HepG2 (cell line): ENCODE measurements at places on chromosomes 2 and 18. TPM values are rescaled to one million over a fixed set of nuclear protein-coding genes. Genes with fewer than 3 reads are reported as not detected.

Gene HSBP1L1
- total RNA-seq = 15.3 and 22.6 TPM in 2 replicates

Gene SAG
- total RNA-seq = not detected in 2 replicates

Gene PROM2
- not detected in 2 replicates for total RNA-seq

Gene ADD2
- total RNA-seq = 0.13 TPM in 1 of 2 replicates, not detected in the other

Gene POLE4
- total RNA-seq = 106 and 143 TPM in 2 replicates

Gene HOXD12
- total RNA-seq = not detected in 2 replicates

Gene KLHL14
- 41.8 and 55.3 TPM in 2 replicates for total RNA-seq

Gene MC2R
- total RNA-seq = not detected in 2 replicates

Gene EDAR
- total RNA-seq = not detected in 2 replicates

Gene OSR1
- total RNA-seq = 0.81 and 1.1 TPM in 2 replicates

Gene NEU4
- total RNA-seq = 104 and 107 TPM in 2 replicates

Gene KYNU
- total RNA-seq = 68.6 and 98.2 TPM in 2 replicates

Gene TP53I3
- 44.1 and 48.2 TPM in 2 replicates for total RNA-seq

Gene UBR3
- 28.0 and 31.6 TPM in 2 replicates for total RNA-seq

Gene SRD5A2
- not detected in 2 replicates for total RNA-seq

Gene SCYGR1
- total RNA-seq = not detected in 2 replicates

Gene NXPH2
- not detected in 2 replicates for total RNA-seq

Gene SERPINB13
- total RNA-seq = not detected in 2 replicates

Gene NT5C1B
- total RNA-seq = not detected in 2 replicates

Gene CCDC85A
- not detected in 2 replicates for total RNA-seq

Gene POTEJ
- total RNA-seq = 0.04 TPM in 1 of 2 replicates, not detected in the other

Gene PPP1R1C
- 1.5 and 2.4 TPM in 2 replicates for total RNA-seq

Gene LCT
- total RNA-seq = not detected in 2 replicates

Gene SDC1
- total RNA-seq = 47.5 and 119 TPM in 2 replicates

Gene SMC6
- total RNA-seq = 55.3 and 69.4 TPM in 2 replicates

Gene SKOR2
- not detected in 2 replicates for total RNA-seq

Gene PROC
- total RNA-seq = 52.1 and 134 TPM in 2 replicates

Gene RBM44
- total RNA-seq = 0.13 and 0.15 TPM in 2 replicates

Gene CTAGE1
- 0.02 TPM in 1 of 2 replicates, not detected in the other for total RNA-seq

Gene CDH2
- total RNA-seq = 14.6 and 18.6 TPM in 2 replicates

Gene GREB1
- 61.2 and 64.2 TPM in 2 replicates for total RNA-seq

Gene PXDN
- total RNA-seq = not detected in 2 replicates

Gene ASXL3
- not detected in 2 replicates for total RNA-seq

Gene ANXA4
- total RNA-seq = 155 and 237 TPM in 2 replicates

Gene ACMSD
- total RNA-seq = not detected in 2 replicates

Gene SPEG
- total RNA-seq = 0.18 TPM in 1 of 2 replicates, not detected in the other

Gene FAM237A
- total RNA-seq = not detected in 2 replicates

Gene PSTPIP2
- total RNA-seq = 0.27 and 0.51 TPM in 2 replicates

Gene TAF1B
- total RNA-seq = 27.7 and 34.0 TPM in 2 replicates

Gene CNNM3
- total RNA-seq = 8.4 and 21.2 TPM in 2 replicates

Gene OSBPL1A
- total RNA-seq = 0.02 and 0.13 TPM in 2 replicates

Gene XDH
- not detected in 2 replicates for total RNA-seq

Gene OTX1
- 3.0 and 5.0 TPM in 2 replicates for total RNA-seq

Gene CYP27A1
- total RNA-seq = 106 and 157 TPM in 2 replicates

Gene UGT1A10
- 0.10 TPM in 1 of 2 replicates, not detected in the other for total RNA-seq

Gene ABCB6
- total RNA-seq = 51.3 and 137 TPM in 2 replicates

Gene CNRIP1
- total RNA-seq = not detected in 2 replicates

Gene ANKRD29
- not detected in 2 replicates for total RNA-seq

Gene CEP192
- total RNA-seq = 24.7 and 33.6 TPM in 2 replicates

Gene SLC5A7
- total RNA-seq = not detected in 2 replicates

Gene IL36A
- not detected in 2 replicates for total RNA-seq

Gene ASAP2
- total RNA-seq = 7.3 and 7.5 TPM in 2 replicates

Gene CCDC102B
- total RNA-seq = 3.7 and 4.4 TPM in 2 replicates

Gene CELF4
- total RNA-seq = not detected in 2 replicates

Gene UPP2
- 0.07 TPM in 1 of 2 replicates, not detected in the other for total RNA-seq

Gene M1AP
- total RNA-seq = not detected in 2 replicates

Gene ELOA2
- total RNA-seq = not detected in 2 replicates

Gene LYG2
- 0.15 TPM in 1 of 2 replicates, not detected in the other for total RNA-seq
